Fibroblast of skin of back (primary cell): ENCODE measurements at places on chromosomes 4 and X.
A peak's percentile ranks its signal among the peaks of the same experiment; 100 is the strongest.

DNA sequence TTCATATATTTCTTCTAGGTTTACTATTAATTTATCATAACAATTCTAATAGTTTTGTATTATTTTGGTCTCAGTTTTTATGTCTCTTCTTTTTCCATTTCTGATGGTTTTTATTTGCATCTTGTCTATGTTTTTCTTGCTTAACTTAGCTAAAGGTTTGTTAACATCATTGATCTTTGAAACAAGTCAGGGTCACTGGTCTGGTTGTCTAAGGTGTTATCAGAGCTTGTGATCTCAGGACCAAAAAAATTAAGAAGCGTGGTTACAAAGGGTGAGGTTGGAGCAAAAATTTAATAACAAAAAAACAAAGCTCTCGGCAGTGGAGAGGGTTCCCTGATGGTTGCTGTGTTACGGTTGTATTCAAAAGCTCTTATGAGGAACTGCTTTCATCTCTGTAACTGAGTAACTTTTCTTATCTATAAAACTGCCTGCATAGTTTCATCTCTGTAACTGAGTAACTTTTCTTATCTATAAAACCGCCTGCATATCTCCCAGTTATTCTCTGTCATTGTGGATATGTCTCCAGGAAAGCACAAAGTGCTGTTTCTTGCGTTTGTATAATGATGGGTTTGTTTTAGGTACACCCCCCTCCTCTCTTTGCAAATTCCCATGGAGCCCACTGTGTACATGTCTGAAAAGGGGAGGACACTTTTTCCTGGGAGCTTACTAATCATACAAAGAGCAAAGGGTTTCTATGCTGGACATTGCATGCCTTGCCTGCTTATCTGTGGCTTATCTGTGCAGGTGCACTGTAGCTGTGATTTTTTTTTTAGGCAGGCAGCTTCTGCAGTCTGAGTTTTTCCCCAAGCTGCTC is 62.4 kb upstream of the UGT2B15 start:
- DNase-seq = no peak

- DNase-seq = no peak
These were observed 183.8 kb upstream of the VCX3A start for GRCh38 chrX:6718766-6719165.

- DNase-seq = no peak
These were observed 96.5 kb downstream of the GATB start for GRCh38 chr4:151664289-151664688.

DNA sequence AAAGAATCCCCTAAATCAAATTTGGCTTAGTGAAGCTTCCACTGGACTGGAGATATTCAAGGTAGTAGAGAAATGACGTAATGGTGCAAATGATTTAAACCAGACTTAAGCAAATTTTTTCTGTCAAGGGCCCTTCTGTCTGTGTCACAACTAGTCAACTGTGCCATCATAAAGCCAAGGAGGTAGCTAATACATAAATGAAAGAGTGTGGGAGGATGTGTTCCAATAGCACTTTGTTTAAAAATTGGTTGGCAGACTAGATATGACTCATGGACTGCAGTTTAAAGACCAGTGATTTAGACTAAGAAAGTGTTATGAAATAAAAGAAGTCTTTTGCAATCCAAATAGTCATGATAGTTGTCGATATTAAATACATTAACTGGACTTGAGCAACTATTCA is 24.3 kb upstream of the TEX13C start:
- DNase-seq = no peak

- no peak for DNase-seq
These were observed 53.4 kb downstream of the IRF2 start for GRCh38 chr4:184420881-184421416.

DNA sequence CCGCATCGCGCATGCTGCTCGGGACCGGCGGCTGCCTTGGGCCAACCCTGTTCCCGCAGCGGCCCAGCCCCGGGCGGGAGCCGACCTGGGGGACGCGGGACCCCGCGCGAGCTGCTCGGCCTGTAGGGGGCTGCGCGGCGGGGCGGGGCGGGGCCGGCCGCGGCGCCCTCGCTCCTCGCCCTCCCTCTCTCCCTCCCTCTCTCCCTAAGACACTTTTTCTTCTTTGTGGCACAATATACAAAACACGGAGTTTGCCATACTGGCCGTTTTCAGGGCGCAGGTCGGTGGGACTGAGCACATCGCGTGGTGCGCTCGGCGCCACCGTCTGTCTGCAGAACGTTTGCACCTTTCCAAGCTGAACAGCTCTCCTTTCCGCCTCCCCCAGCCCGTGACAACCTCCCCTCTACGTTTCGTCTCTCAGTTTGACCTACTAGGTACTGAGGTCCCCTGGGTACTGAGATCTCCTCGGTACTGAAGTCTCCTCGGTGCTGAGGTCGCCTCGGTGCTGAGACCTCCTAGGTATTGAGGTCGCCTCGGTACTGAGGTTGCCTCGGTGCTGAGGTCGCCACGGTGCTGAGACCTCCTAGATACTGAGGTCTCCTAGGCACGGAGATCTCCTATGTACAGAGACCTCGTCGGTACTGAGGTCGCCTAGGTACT is 261.1 kb upstream of the PLCXD1 start:
- DNase-seq = no peak

DNA sequence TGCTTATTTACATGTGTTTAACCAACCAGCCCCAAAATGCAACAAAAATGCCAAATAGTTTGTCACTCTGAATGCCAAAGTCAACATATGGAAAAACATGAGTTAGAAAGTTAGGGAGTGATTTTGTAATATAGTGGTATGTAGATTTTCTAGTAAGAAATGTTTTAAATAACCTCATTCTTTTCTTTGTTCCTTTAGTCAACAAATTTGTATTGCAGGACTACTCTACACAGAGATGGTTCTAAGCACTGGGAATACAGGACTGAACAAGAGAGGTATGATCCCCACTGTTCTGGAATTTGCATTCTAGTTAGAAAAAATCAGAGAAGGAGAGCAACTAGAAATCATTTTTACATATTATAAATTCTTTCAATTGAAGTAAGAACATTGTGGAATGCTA is 218.8 kb upstream of the ANXA10 start:
- DNase-seq = peak; percentile 17

GRCh38 chrX:109600237-109600651 is 24.7 kb downstream of the KCNE5 start:
- DNase-seq = peak; percentile 4

DNA sequence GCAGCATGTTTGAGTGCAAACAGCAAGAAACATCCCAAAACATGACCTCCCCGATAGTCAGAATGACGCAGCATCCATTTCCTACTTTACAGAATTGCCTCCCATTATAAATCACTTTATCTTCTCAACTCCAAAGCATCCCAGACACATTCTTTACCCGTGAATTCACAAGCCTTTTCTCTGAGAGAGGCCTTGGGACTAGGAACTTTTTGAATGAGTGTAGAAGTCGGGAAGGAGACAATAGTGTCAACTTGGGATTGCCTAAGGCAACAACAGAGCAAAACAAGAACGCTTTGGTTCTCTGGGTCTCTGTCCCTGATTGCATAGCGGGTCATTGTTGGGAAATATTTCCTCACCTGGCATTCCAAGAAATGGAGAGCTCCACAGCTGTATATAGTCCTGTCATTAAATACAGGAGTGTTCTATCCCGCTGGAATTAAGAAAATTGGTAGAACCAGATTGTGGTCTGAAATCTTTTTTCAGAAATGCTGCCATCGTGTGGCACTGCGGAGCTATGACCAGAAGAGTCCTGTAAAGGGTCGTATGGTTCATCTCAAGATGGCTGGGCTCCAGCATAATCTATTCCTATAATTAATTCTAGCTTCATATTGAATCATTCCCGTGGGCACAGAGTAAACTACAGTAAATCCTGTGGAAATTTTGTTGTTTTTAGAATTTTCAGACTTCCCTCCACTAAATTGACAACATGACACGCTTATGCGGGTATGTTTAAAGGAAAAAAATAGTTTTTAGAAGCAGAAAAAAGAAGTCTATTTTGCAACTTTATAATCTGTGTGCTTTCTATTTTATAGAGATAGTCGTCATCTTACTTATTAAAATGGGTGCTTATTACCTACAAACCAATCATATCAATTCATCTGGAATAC is 2.0 kb upstream of the SPP1 start:
- peak; percentile 83 for DNase-seq

GRCh38 chr4:73843369-73843768 is 6.9 kb downstream of the CXCL6 start:
- DNase-seq = no peak

DNA sequence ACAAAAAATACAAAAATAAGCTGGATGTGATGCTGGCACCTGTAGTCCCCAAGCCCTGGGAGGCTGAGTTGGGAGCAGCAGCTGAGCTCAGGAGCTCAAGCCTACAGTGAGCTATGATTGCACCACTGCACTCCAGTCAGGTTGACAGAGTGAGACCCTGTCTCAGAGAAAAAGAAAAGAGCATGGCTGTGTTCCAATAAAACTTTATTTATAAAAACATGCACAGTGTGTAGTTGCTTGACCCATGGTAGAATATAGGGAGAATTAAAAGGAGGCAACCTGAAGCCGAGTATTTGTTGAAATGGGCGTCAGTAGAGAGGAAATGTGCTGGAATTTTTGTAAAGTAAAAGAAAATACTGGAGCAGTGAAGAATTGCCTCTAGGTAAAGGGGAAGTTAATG is 27.0 kb downstream of the GYG2 start:
- DNase-seq = no peak

DNA sequence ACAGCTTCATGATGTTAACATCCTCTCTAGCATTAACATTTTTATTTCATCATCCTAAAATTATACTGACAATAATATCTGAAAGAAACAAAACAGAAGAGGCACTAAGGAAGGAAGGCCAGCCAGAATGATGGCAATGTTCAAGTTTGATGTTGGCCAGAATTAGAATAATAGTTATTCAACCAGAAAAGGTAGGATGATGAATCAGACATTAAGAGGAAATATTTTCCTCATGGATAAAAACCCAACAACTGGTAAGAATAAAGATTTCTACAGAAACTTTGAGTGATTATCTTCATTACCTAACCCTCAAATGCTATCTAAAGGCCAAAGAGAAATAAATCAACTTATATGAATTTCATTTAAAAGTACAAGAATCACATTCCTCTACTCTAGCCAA is 105.2 kb downstream of the PDE5A start:
- DNase-seq = no peak

DNA sequence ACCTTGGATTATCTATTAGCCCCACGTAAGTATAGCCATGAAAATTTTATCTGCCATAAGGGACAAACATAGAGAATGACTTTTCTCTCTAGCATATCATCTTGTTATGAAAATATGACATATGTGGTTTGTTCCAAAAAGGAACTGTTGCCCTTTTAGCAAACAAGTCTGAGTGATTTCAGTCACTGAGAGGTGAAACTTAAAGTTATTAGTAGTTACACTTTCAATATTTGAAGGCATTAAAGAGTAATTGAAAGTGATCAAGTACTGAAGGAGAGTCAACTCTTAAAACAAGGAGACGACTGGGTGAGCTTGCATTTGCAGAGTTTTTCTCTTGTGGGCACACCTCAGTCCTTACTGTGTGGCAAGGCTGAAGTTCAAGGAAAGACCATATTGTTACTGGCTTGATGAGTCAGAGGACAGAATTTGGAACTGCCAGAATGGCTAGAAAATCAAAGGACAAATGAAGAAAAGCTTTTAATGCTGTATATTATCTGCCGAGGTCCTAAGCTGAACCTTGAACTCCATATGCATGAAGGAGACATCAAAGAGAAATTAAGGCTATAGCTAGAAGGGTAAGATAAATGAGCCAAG is 205.1 kb upstream of the EMCN start:
- no peak for DNase-seq

DNA sequence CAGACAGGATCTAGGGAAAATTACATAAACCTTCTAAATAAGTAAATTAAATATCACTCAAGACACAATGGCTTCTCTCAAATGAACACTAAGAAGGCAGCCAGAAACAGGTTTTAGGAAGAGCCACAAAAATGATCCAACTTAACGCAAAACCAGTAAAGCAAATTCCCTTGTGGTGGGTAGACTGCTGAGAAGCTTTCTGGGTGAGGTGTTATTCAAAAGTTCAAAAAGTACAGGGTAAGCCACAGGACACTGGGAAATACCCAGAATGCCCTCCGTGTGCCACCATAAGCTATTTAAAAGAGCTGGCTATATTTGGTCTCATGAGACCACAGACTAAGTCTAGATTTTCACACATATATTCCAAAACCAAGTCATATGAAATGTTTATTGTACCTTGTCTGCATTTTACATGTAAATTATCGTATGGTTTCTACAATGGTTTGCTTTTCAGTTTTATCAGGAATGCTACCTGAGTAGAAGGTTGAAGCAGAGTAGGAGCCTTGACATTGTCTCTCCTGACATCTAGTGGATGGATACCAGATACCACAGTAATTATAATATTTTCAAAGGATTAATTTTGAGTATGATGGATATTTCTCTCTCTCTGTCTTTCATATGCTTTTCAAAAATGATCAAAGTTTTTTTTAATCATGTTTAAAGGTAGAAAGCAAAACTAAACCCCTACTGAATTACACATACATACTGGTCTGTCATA is 109.3 kb upstream of the KLHL13 start:
- peak; percentile 0 for DNase-seq

- DNase-seq = no peak
These were observed 102.0 kb upstream of the MAPK10 start for GRCh38 chr4:86461849-86462248.

DNA sequence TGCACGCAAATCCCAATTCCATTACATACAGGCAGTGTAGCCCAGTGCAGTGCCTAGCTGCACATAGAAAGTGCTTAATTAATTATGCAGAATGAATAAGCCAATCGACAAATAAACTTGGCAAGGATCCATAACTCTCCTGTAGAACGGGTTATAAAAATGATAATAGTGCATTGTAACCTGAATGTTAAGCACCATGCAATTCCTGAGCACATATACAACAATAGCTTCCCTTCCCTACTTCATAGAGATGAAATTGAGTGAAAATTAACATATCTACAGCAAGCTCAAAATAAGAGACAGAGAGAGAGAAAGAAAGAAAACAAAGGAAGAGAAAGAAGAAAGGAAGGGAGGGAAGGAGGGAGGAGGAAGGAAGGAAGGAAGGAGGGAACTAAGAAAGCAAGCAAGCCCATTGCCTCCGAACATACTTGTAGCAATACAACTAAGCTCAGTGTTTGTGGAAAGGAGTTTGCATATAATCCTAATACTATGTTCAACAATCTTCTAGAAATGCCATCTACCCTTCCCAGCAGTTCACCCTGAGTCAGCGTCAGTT is 1074.0 kb upstream of the LCORL start:
- no peak for DNase-seq

- DNase-seq = no peak
These were observed 78.7 kb upstream of the TET2 start for GRCh38 chr4:105067946-105068345.

DNA sequence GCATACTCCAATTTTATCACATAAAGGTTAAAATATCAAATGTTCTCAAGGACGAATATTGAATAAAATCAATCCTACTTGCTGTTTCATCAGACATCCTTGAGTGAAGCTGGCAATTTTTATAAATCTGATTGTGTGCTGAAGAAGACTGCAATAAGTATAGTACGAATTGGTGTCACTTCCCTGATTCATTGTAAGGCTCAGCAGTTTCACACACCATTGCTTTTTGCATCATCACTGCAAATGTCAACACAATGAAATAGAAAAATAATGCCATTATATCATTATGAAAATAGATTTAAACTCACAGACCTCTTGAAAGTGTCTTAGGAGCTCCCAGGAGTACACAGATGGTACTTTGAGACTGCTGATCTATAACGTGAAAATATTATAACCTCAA is 172.5 kb downstream of the ANKRD50 start:
- no peak for DNase-seq

- peak; percentile 86 for DNase-seq
These were observed 605.5 kb upstream of the PITX2 start for GRCh38 chr4:111228396-111228795.
